Activated naive CD4-positive, alpha-beta T cell treated with Interleukin-2 at 50 U/mL for 16 hours (primary cell): ENCODE measurements at places on chromosomes 12 and 14.

GRCh38 chr12:47328831-47329545, 249.2 kb upstream of the AMIGO2 start:
- no peak for DNase-seq

DNA sequence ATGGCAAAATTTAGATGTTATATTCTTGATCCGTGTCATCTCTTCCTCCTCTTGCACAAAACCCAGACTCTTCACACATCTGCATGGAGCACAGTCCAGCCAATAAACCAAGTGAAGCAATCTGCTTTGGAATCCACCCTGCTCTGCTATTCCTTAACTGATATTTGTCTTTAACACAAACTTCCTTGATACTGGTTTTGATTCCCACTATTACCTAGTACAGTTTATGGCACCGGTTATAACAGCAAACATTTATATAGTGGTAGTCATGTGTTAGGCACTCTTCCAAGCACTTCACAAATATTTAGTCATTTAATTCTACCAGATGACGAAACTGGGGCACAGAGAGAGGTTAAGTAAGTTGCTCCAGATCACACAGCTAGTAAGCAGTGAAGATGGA, 12.5 kb downstream of the STYK1 start:
- no peak for DNase-seq

DNA sequence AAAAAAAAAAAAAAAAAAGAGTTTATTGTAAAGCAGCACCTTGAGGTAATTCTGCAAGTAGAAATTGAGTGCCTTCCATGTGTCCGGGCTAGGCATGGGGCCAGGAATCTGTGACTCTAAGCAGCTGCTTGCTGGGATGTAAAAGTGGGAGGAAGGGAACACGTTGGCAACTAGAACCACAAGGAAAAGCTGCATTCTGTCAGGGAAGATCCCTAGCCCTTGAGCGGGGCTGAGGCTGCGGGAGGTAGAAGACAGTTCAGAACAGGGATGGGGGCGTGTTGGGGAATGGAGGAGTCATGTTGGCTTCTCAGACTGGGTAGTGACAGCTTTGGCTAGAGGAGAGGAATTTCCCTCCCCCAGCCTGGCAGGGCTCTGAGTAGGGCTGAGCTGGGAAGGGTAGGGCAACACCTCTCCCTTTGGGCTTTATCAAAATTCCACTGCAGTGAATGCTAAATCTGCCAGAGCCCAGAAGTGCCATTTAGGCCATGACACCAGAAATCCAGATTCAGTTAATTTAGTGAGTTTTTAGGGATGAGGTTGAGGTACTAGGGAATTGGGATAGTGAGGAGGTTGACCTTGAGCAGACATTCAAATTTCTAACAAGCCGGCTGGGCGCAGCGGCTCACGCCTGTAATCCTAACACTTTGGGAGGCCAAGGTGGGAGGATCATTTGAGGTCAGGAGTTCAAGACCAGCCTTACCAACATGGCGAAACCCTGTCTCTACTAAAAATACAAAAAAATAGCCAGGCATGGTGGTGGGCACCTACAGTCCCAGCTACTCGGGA, 3.4 kb upstream of the TRAFD1 start:
- no peak for DNase-seq

- DNase-seq = no peak
Measured at GRCh38 chr12:16155938-16156337, 121.5 kb downstream of the SLC15A5 start.

DNA sequence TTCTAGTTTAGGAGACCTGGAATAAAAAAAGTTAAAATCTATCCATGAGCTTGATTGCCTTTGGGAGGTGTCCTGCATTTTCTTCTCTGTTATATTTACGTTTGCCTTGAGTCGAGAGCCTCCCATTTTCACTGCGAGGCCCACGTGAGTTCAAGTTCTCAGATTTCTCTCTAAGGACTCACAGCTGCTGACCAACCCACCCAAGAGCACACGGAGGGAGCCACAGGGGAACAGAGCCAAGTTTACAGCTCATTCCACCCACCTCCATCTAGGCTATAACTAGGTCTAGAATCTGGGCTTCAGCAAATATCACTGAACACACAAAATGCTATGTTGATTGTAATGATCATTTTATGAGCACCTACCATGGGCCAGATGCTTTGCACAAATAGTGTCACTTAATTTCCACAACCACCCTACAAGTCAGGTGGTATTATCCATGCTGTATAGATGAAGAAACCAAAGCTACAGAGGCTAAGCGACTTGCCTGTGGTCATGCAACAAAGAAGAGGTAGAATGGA, 16.7 kb downstream of the ALDH1L2 start:
- no peak for DNase-seq

- no peak for DNase-seq
Measured at GRCh38 chr14:90788031-90788430, 28.2 kb downstream of the TTC7B start.

- DNase-seq = no peak
Measured at GRCh38 chr12:58850826-58851225, 69.5 kb downstream of the LRIG3 start.

DNA sequence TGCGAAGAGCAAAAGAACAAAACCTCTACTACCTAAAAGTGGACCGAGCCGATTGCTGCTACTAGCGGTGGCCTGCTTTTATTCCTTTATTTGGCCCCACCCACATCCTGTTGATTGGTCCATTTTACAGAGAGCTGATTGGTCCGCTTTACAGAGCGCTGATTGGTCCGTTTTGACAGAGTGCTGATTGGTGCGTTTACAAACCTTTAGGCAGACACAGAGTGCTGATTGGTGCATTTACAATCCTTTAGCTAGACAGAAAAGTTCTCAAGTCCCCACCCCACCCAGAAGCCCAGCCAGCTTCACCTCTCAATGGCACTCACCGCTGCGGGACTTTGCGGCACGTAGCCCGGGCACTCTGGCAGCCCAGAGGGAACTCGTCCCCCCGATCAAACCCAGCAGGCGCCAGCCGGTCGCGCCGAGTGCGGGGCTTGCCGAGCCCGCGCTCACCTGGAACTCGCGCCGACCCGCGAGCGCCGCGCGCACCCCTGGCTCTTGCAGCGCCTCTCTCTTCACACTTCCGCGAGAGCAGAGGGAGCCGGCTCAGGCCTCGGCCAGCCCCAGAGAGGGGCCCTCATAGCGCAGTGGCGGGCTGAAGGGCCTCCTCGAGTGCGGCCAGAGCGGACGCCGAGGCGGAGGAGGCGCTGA, 8.7 kb upstream of the FGD4 start:
- no peak for DNase-seq

GRCh38 chr14:53217316-53217994, 64.3 kb upstream of the DDHD1 start:
- peak; percentile 80 for DNase-seq

GRCh38 chr12:5459051-5459782, 27.3 kb downstream of the NTF3 start:
- no peak for DNase-seq

DNA sequence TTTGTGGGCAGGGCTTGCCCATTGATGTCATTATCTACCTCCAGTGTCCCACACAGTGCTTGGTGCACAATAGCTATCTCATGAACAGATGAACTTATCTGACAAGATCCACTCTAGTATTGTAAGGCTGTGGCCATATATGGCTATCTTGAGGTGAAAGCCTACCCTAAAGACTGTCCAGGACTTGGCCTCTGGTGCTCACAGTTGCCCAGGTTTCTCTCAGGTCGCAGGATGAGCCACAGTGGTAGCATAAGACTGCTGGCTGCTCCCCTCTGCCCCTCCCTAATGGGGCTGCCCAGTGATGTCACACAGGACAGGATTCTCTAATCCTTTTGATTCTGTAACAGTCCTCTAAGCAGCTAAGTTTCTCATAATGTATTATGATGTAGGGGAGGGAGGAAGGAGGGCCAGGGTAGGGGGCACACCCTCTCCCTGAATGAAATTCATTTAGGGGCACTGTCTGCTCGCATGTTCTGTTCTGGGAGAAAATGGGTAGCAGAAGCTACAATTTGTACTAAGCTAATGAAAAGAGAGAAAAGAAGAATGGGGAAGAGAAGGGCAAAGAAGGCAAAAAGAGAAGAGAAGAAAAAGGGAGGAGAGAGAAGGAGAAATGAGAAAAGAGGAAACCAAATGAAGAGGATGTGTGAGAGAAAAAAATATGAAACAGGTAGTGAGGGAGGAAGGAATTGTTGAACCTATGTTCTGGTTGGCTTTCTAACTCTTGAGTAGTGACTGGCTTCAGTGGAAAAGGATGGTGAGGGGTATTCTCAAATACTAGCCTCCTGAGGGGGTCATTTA, 3.4 kb upstream of the PPM1A start:
- DNase-seq = no peak
